ENCODE measurements at places on chromosomes 6 and 20. TPM values are rescaled to one million over a fixed set of nuclear protein-coding genes. Genes with fewer than 3 reads are reported as not detected.

Gene MCHR2
- not detected for polyA plus RNA-seq

Gene TMEM74B
- polyA plus RNA-seq = 19.0 TPM

Gene MMP24
- not detected for polyA plus RNA-seq

Gene PPIL1
- 87.9 TPM for polyA plus RNA-seq

Gene ZCCHC3
- 23.3 TPM for polyA plus RNA-seq

Gene NINL
- polyA plus RNA-seq = not detected

Gene MYMX
- not detected for polyA plus RNA-seq

Gene ETV7
- polyA plus RNA-seq = not detected

Gene LPA
- not detected for polyA plus RNA-seq

GRCh38 chr6:158684745-158685324 lies 35.0 kb downstream of the SYTL3 start:
- H3K27me3 ChIP-seq = peaks cover 66% of the 10 kb centered on the region
- no peaks in the 10 kb centered on the region for H3K4me1 ChIP-seq
- H3K36me3 ChIP-seq = no peaks in the 10 kb centered on the region
- no peak for DNase-seq
- H3K4me3 ChIP-seq = no peak overlapping the region

DNA sequence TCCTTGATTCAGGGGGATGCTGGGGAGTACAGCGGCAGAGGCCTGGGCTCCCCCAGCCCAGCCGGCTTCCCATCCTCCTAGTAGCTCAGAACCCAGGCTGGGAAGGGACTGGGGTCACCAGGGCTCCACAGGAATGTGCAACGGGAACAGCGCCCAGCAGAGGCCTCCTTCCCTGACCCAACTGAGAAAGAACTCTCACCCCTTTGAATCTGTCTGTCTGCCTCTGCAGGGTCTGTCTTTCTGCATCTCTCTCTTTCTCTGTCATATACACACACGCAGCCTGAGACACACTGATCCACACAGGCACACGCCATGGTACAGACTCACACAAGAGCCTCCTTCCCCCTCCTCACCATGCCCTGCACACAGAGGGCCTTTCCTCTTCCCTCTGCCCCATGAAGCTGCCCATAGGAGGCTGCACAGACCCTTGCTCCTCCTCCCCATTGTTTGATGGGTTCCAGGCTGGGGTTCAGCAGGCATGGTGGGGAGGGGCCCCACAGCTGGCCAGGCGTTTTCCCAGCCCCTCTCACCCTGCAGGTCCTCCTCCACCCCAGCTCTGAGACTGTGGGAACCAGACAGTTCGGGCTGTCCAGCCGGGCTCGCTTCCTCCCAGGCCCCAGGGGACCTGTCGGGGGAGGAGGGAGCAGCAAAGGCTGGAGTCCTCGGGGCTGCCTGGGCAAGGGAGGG lies 2.8 kb downstream of the FOXS1 start:
- no peak overlapping the region for H3K4me3 ChIP-seq
- DNase-seq = no peak
- H3K27me3 ChIP-seq = peaks cover under 1% of the 10 kb centered on the region
- no peaks in the 10 kb centered on the region for H3K36me3 ChIP-seq
- peaks cover 14% of the 10 kb centered on the region for H3K4me1 ChIP-seq
- H3K27ac ChIP-seq = no peak overlapping the region

DNA sequence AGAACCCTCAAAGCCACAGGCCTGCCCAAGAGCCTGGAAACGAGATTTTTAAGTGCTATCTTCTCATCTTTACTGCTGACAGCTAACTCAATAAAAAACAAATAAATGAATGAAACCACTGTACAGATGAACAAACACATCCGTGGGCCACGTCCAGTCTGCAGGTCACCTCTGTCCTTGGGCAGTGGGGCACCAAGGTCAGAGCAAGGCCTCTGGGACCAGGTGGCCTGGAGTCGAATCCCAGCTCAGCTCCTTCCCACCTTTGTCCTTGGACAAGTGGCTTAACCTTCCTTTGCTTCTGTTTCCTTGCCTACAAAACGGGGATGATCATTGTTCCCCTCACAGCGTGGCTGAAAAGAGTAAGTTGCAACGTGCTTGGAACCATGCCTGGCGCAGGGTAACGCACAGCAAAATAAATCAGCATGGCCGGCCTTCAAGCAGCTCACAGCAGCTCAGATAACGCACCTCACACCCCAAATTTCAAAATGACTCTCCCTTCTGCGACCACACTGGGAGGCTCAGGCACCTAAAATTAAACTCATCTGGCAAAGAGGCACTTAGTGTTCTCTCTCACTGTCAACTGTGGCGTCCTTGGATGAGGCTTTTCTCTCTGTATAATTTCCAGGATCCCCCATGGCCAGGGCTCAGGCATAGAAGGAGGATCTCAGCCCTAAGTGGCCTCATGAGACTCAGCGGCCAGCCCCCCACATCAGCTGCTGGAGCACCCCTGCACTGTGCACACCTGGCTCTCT lies 35.7 kb downstream of the RRBP1 start:
- no peak overlapping the region for H3K4me3 ChIP-seq
- no peak overlapping the region for H3K27ac ChIP-seq
- H3K27me3 ChIP-seq = no peaks in the 10 kb centered on the region
- no peak for DNase-seq

- no peak overlapping the region for H3K27ac ChIP-seq
- no peaks in the 10 kb centered on the region for H3K27me3 ChIP-seq
- no peak for DNase-seq
These were observed 39.5 kb downstream of the AHI1 start for GRCh38 chr6:135458051-135458450.

DNA sequence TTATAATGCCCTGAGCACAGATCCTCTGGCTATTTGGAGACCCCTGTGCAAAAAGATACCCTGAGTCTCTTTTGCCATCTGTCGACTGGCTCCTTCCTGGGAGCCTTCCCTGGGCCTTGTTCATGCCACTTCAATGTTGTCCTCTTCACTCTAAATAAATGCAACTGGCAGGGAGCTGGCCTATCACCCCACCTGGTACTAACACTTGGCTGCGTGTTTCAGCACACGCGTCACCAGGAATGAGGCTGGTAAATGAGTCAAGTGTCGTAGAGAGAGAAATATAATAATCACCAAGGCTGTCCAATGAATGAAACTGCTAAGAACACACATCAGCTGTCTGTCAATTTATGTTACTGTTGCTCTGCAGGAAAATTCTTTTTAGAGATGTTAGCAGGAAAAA lies 374.6 kb upstream of the JARID2 start:
- no peak overlapping the region for H3K27ac ChIP-seq
- H3K4me1 ChIP-seq = no peaks in the 10 kb centered on the region
- no peaks in the 10 kb centered on the region for H3K27me3 ChIP-seq
- H3K36me3 ChIP-seq = no peaks in the 10 kb centered on the region

DNA sequence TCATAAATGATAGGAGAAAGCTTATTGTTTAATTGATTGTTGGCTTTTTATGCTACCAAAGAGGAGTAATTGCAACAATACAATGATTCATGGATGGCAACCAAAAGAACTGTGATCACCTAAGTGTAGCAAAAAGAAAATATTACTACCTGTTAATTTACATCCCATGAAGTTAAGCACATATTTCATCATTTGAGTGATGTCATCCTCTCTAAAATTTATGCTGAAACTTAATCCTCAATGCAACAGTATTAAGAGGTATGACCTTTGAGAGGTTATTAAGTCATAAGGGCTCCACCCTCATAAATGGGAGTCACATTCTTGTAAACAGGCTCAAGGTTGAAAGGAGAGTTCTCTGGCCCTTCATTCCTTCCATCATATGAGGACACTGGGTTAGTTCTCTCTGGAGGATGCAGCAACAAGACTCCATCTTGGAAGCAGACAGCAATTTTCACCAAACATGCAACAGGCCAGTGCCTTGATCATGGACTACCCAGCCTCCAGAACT lies 190.6 kb upstream of the GRIK2 start:
- no peaks in the 10 kb centered on the region for H3K4me1 ChIP-seq
- no peaks in the 10 kb centered on the region for H3K36me3 ChIP-seq
- DNase-seq = no peak
- no peak overlapping the region for H3K27ac ChIP-seq
- H3K27me3 ChIP-seq = no peaks in the 10 kb centered on the region

- no peaks in the 10 kb centered on the region for H3K4me1 ChIP-seq
- no peak overlapping the region for H3K27ac ChIP-seq
- no peaks in the 10 kb centered on the region for H3K36me3 ChIP-seq
- H3K27me3 ChIP-seq = no peaks in the 10 kb centered on the region
- no peak overlapping the region for H3K4me3 ChIP-seq
These were observed 57.6 kb downstream of the ADGRG6 start for GRCh38 chr6:142359271-142359960.

GRCh38 chr6:15303162-15303919 lies 57.5 kb downstream of the JARID2 start:
- H3K27me3 ChIP-seq = no peaks in the 10 kb centered on the region
- no peak overlapping the region for H3K4me3 ChIP-seq
- H3K27ac ChIP-seq = peak overlapping the region; percentile 20
- H3K4me1 ChIP-seq = peaks cover 79% of the 10 kb centered on the region
- peaks cover 2% of the 10 kb centered on the region for H3K36me3 ChIP-seq
- peak; percentile 75 for DNase-seq

DNA sequence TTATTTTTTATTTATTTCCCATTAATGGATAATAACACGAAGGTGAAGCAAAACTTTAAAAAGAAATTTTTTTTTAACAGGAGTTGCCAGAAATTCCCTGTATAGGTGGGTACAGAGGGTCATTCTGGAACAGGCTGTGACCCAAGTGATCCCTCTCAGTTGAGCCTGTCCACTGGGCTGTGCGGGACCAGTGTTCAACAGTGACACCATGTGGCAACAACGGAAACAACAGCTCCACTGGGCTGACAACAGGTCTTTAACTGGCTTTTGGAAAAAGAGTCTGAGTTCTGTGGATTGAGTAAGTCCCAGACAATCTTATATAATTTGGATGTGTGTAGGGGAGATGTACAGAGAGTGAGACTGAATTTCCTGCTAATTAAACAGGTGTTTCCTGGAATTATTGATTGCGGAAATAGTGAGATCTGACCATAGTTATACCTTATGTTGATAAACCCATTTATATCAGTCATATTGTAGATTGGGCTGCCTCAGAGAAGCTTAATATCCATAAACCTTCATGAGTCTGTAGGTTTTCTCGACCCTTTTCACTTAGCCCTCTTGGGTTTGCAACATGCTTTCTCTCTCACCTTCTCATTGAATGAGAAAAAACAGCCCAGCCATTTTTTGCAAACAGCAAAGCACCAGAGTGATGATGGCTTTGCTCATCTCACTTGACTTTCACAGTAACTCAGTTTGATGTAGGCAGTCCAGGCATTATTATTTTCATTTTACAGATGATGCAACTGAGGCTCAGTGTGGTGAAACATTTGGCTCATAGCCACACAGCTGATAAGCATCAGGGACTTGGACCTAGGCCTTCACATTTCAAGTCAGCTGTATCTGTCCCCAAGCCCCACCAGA lies 17.5 kb downstream of the KIAA1755 start:
- no peaks in the 10 kb centered on the region for H3K4me1 ChIP-seq
- H3K27me3 ChIP-seq = no peaks in the 10 kb centered on the region
- no peak overlapping the region for H3K4me3 ChIP-seq

- peaks cover 23% of the 10 kb centered on the region for H3K4me1 ChIP-seq
These were observed 85.0 kb upstream of the CEP85L start for GRCh38 chr6:118736440-118736839.

DNA sequence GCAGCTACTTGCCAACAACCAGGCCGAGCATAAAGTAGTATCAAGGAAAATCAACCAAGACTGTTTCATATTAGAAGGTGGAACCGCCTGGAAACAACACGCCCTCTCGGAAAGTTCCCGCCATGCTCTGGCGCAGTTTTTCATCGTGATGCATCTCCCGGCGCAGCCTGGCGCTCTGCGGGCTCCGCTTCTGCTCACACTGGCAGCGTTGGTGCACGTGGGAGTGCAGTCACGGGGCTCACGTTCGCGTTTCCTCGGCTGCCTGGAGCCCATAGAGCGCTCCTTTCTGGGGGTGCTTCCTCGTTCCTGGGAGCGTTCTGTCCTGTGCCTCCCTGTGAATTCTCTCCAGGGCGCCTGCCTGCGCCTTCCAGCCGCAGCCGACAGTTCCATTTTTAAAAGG lies 227.3 kb downstream of the TBXT start:
- no peak for DNase-seq
- no peak overlapping the region for H3K4me3 ChIP-seq
- H3K27me3 ChIP-seq = no peaks in the 10 kb centered on the region
- no peaks in the 10 kb centered on the region for H3K36me3 ChIP-seq

GRCh38 chr6:146546443-146547043 lies 2.9 kb downstream of the RAB32 start:
- no peak for DNase-seq
- H3K4me1 ChIP-seq = peaks cover 15% of the 10 kb centered on the region
- H3K27me3 ChIP-seq = no peaks in the 10 kb centered on the region
- no peak overlapping the region for H3K27ac ChIP-seq
- no peaks in the 10 kb centered on the region for H3K36me3 ChIP-seq

GRCh38 chr6:112241820-112242429 lies 12.4 kb downstream of the LAMA4 start:
- H3K4me3 ChIP-seq = no peak overlapping the region
- H3K36me3 ChIP-seq = no peaks in the 10 kb centered on the region
- H3K27me3 ChIP-seq = no peaks in the 10 kb centered on the region
- H3K4me1 ChIP-seq = no peaks in the 10 kb centered on the region
- DNase-seq = no peak

DNA sequence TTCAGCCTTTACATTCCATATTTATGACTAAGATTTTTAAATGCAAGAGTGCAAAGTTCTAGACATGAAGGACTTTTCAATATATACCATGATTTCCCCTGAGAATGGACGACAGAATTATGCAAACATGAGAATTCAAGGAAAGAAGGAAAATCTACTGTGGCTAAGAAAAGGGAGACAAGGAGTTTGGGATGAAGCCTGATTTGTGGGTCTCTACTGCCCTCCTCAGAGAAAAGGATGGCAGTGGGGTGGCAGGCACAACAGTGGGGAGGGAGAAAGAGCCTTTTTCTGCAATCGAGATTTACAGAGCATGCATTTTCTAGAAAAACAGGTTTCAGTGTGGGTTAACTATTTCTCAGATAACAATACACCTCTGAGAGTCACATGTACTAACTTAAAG lies 466.9 kb upstream of the NRSN1 start:
- no peaks in the 10 kb centered on the region for H3K27me3 ChIP-seq
- no peaks in the 10 kb centered on the region for H3K4me1 ChIP-seq
- no peak for DNase-seq
- no peaks in the 10 kb centered on the region for H3K36me3 ChIP-seq
- H3K4me3 ChIP-seq = no peak overlapping the region
